ENCODE measurements at places on chromosomes 13 and 19.

GRCh38 chr13:67833564-67833963, 603.4 kb upstream of the PCDH9 start:
- DNase-seq, result no peak

DNA sequence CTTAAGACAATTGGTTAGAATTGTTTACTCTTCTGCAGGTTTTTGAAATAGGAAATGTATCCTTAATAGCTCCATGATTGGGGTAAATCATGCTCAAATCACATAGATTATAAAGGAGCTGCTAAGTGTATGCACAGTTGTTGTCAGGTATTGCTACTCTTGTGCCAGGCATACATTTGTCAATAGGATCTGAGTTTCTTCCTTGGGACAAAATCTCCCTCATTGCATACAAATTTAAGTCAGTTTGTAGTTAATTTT, 109.3 kb upstream of the MLNR start:
- DNase-seq, result no peak

DNA sequence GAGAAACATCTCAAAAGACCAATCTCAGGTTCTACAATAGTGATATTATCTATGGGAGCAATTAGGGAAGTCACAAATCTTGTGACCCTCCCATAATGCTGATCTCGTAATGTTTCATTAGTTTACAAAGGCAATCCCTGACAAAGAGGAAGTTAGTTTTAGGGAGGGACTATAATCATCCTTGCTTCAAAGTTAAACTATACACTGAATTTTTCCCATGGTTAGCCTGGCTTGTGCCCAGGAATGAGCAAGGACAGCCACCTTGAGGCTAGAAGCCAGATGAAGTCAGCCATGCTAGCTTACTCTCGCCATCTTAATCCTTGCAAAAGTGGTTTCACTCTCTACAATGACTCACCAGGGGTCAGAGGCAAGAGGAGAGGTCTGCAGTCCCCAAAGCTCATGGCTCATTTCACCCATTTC, 5.4 kb downstream of the CEACAM3 start:
- no peak for DNase-seq

DNA sequence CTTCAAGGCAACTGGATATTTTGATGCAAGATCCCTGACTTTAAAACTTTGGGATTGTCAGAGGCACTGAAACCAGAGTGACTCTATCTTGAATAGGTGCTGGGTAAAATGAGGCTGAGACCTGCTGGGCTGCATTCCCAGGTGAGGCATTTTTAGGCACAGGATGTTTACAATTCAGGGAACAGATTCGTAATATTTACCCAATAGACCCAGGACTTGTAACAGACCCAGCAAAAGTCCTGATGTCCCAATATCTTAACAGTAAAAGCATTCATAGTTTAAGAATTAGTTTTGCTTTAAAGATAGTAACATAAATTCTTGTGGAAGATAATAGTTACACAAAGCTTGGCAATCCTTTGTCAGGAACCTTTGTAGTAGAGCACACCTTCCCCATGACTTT, 166.2 kb downstream of the FGF14 start:
- DNase-seq, result no peak

- DNase-seq, result no peak
Observed at GRCh38 chr13:113533161-113533840, 42.8 kb upstream of the DCUN1D2 start.

DNA sequence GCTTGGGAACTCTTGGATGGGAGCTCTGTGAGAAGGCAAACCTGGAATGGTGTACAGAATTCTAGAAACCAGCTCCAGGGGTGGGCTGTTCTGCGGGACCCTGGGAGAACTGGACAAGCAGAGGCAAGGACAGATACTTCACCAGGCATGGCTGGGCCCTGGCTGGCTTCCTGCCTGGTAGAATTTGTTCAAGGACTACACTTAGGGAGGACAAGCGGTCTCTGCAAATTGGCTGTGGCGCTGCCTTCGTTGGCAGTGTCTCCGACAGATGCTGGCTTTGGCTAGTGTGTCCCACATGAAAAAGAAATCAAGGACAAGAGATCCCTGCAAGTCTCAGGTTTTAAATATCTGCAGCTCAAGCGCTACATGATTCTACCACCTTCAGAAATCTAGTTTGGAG, 12.4 kb downstream of the CEBPG start:
- DNase-seq, result no peak

- no peak for DNase-seq
Observed at GRCh38 chr19:37914908-37915307, 7.9 kb downstream of the SIPA1L3 start.

All from AG09309 (cell line).